ENCODE measurements at places on chromosomes 2 and 18. TPM values are rescaled to one million over a fixed set of nuclear protein-coding genes. Genes with fewer than 3 reads are reported as not detected.

SIX2 gene
- not detected for polyA plus RNA-seq

CXCR1 gene
- polyA plus RNA-seq: 0.24 TPM

DAPL1 gene
- 177 TPM for polyA plus RNA-seq

PAIP2B gene
- polyA plus RNA-seq: 0.98 TPM

SCYGR4 gene
- not detected for polyA plus RNA-seq

PRKRA gene
- 55.2 TPM for polyA plus RNA-seq
